Activated T-cell treated with anti-CD3 and anti-CD28 coated beads, Interleukin-2, amount 50 U/mL, for 24 hours (primary cell): ENCODE measurements at places on chromosomes 12 and 14.

DNA sequence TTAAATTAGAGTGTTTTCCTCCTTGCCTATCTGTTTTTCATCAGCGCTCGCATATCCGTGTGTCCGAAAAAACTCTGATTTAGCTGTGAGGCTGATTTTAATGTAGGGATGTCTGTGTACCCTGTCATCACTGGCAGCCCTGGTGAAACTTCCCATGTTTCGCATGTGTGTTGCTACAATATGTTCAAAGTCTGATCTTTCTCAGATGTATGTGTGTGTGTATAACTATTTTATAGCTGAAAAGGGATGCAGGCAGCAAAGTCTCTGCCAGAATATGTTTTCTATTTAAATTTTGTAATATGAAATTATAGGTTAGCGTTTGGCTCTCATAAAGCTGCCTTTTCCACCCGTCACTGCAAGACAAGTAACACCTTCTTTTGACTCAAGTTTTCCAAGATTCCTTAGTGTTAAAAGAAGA is 154.8 kb downstream of the TMTC2 start:
- H3K36me3 ChIP-seq = peaks cover 5% of the 10 kb centered on the region
- H3K27ac ChIP-seq = no peak overlapping the region
- no peaks in the 10 kb centered on the region for H3K27me3 ChIP-seq
- no peak overlapping the region for H3K4me3 ChIP-seq
- no peaks in the 10 kb centered on the region for H3K4me1 ChIP-seq

- no peak overlapping the region for H3K4me3 ChIP-seq
- peaks cover 2% of the 10 kb centered on the region for H3K27me3 ChIP-seq
- no peak overlapping the region for H3K27ac ChIP-seq
- no peaks in the 10 kb centered on the region for H3K36me3 ChIP-seq
- no peak for DNase-seq
Measured at GRCh38 chr14:34078117-34078743, 127.4 kb upstream of the EGLN3 start.

- H3K27ac ChIP-seq = peak overlapping the region; percentile 62
- no peaks in the 10 kb centered on the region for H3K27me3 ChIP-seq
- H3K4me3 ChIP-seq = no peak overlapping the region
- no peak for DNase-seq
- no peaks in the 10 kb centered on the region for H3K36me3 ChIP-seq
- H3K4me1 ChIP-seq = peaks cover 72% of the 10 kb centered on the region
Measured at GRCh38 chr12:89064780-89065179, 287.5 kb downstream of the DUSP6 start.

- no peak overlapping the region for H3K4me3 ChIP-seq
- H3K27me3 ChIP-seq = peaks cover 3% of the 10 kb centered on the region
- no peak for DNase-seq
Measured at GRCh38 chr14:69280746-69281291, 20.9 kb downstream of the GALNT16 start.

GRCh38 chr12:128286970-128287369 is 20.0 kb downstream of the TMEM132C start:
- no peaks in the 10 kb centered on the region for H3K36me3 ChIP-seq
- peaks cover 6% of the 10 kb centered on the region for H3K27me3 ChIP-seq
- H3K4me1 ChIP-seq = no peaks in the 10 kb centered on the region
- no peak for DNase-seq
- no peak overlapping the region for H3K27ac ChIP-seq
